Uterus (tissue), 4 donors: ENCODE measurements at places on chromosomes 11 and 22. TPM values are rescaled to one million over a fixed set of nuclear protein-coding genes. Genes with fewer than 3 reads are reported as not detected.

Gene HSPB2
- not detected for total RNA-seq

Gene FREY1
- not detected for total RNA-seq

DNA sequence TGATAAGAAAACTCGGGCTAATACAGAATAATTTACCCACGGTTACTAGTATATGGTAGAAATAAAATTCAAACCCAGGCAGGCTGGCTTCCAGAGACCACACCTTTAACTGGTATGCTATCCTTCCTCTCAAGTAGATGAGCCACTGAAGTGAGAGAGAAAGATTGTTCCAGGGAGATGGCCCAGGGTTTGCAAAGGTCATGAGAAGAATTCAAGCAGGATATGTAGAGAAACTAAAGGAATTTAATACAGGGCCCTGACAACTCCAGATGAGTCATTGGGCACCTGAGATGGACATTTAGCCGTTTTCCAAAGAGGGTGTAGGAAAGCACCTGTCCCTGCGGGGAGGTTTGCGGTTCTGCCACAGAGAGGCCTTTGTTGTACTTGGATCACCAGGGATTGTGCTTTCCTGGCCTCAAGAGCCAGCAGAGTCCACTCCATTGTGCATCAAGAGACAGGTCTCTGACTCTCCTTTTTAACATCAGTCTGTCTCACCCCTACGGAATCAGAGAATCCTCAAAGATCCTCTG, 152.7 kb upstream of the BLID start:
- no peaks in the 10 kb centered on the region for H3K27me3 ChIP-seq
- H3K27ac ChIP-seq = no peak overlapping the region
- no peaks in the 10 kb centered on the region for H3K4me1 ChIP-seq
- DNase-seq = no peak
- H3K36me3 ChIP-seq = no peaks in the 10 kb centered on the region

DNA sequence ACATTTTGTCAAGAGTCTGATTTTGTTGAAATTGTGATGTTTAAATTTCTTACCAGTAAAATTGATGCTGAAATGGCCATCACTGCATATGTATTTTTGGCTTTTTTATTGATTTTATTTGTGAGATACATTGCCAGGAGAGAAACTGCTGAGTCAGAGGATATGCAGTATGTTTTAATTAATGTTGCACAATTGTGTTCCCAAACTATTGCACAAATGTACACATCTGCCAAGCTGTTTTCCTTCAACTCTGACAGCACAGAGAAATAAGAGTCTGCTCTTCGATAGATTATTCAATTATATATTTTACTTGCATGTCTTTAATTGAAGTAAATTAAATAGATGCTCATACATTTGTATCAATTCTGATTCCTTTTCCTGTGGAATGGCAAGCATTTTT, 640.2 kb upstream of the LUZP2 start:
- H3K27me3 ChIP-seq = no peaks in the 10 kb centered on the region
- H3K36me3 ChIP-seq = no peaks in the 10 kb centered on the region
- no peak overlapping the region for H3K27ac ChIP-seq
- no peaks in the 10 kb centered on the region for H3K4me1 ChIP-seq

DNA sequence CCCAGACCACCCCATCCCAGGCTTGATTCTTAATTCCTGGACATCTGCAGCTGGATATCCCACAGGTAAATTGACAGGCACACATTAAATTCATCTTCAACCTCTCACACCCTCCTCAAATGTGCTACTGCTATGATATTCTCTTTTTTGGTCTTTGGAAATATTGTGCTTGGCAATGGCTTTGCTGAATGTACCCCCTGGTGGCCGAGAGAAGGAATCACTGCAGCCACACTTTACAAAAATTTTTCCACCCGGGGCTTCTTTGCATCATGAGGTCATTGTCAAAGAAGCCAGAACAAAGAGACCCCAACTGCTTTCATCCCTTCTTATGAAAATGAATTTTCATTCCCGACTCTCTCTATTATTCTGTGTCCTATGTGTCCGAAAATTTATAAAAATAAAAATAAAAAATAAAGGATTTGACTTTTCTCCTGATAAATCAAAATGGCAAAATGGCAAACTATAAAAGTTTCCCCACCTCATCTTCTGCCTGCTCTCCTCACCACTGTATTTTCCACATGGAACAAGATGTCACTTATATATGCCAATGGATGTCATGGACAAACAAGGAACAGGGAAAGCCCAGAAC, 15.0 kb upstream of the CYB5R2 start:
- H3K4me1 ChIP-seq = no peaks in the 10 kb centered on the region
- DNase-seq = no peak
- H3K36me3 ChIP-seq = no peaks in the 10 kb centered on the region
- no peak overlapping the region for H3K27ac ChIP-seq
- H3K4me3 ChIP-seq = no peak overlapping the region
- no peaks in the 10 kb centered on the region for H3K27me3 ChIP-seq

Gene MUC2
- 1.8 TPM for total RNA-seq

Gene SYT7
- 2.1 TPM for total RNA-seq

GRCh38 chr11:114317787-114318137, 21.6 kb downstream of the NNMT start:
- peak overlapping the region; percentile 73 for H3K27ac ChIP-seq
- no peaks in the 10 kb centered on the region for H3K27me3 ChIP-seq
- H3K4me1 ChIP-seq = no peaks in the 10 kb centered on the region

Gene MMP27
- not detected for total RNA-seq

DNA sequence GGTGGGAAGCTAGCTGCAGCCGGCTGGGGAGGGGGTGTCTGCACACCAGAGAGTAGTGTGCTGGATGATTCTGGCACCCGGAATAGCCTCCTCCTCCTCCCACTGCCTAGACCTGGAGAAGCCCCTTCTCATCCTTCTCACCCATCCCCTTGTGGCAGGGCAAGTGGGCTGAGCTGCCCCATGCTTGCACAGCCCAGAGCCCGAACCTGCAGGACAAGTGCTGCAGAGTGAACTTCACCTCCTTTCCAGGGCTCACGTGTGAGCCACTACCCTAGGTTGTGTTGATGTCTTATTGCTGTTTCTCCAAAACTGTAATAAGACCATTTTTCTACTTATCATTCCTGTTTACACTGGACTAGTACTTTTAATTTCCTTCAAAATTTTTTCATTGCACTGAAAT, 56.1 kb upstream of the GLYATL1B start:
- H3K27ac ChIP-seq = no peak overlapping the region
- no peak for DNase-seq
- H3K4me1 ChIP-seq = no peaks in the 10 kb centered on the region

- peak within 1 kb of the TSS; percentile 83 for H3K4me3 ChIP-seq
- DNase-seq = peak; percentile 81
- H3K4me1 ChIP-seq = no peaks in the 10 kb centered on the region
- no peaks in the 10 kb centered on the region for H3K27me3 ChIP-seq
- H3K36me3 ChIP-seq = no peaks in the 10 kb centered on the region
Measured at GRCh38 chr11:125164422-125165110, at the start of gene PKNOX2. PKNOX2 (plus strand) TSS chr11:125164751; CDS start chr11:125351306, 186,555 bp downstream.

- DNase-seq = no peak
- H3K27ac ChIP-seq = no peak overlapping the region
- no peaks in the 10 kb centered on the region for H3K36me3 ChIP-seq
- H3K4me1 ChIP-seq = no peaks in the 10 kb centered on the region
Measured at GRCh38 chr11:28504555-28505110, 396.4 kb downstream of the METTL15 start.

DNA sequence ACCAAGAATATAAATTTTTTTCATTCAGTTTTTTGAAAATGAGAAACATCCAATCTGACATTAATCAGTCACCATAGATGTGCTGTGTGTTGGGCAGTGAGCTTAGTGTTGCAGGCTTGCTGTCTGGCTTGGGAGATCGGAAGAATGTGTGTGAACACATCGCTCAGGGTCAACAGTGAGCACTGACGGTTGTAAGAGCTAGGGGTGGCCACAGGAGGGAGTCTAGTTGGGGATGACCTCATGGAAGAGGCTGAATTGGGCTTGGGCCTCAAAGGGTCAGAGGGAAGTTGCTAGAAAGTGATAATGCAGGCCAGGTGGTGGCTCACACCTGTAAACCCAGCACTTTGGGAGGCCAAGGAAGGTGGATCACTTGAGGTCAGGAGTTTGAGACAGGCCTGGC, 375.4 kb downstream of the DDX10 start:
- no peak overlapping the region for H3K27ac ChIP-seq
- H3K4me1 ChIP-seq = no peaks in the 10 kb centered on the region
- no peaks in the 10 kb centered on the region for H3K27me3 ChIP-seq
- H3K36me3 ChIP-seq = no peaks in the 10 kb centered on the region

DNA sequence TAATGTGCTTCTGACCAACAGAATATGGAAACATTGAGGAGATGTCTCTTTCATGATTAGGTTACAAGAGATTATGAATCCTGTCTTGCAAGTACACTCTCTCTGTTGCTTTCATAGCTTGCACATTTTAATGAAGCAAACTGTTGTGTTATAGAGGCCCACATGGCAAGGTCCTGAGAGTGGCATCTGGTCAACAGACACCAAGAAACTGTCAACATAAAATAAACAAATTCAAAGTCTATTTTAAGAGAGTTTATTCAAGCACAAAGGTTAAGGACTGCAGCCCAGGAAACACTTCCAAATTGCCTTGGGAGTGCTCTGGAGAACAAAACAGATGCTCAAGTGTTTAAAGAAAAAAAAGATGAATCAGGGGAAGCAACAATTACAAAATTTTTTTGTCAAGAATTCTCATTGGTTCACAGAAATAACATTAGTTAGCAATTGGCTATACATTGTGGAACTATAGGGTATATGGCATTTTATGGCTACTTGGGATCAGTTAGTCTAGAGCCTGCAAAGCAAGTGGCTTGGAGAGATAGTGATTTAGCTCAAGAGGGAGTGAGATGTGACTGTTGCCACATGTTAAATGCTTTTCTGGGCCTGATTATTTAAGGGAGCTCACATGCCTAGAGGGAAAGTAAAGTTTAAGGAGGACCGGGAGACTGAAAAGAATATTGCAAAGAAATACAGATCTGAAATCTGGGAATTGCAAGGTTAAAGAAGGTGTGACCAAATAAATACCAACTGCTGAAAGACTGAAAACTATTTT, 54.6 kb downstream of the CTSC start:
- no peaks in the 10 kb centered on the region for H3K36me3 ChIP-seq
- no peak overlapping the region for H3K4me3 ChIP-seq
- H3K27me3 ChIP-seq = no peaks in the 10 kb centered on the region
- H3K4me1 ChIP-seq = no peaks in the 10 kb centered on the region

Gene MYRF
- total RNA-seq = 106 TPM

- no peaks in the 10 kb centered on the region for H3K4me1 ChIP-seq
- no peak overlapping the region for H3K4me3 ChIP-seq
- no peaks in the 10 kb centered on the region for H3K36me3 ChIP-seq
- peak overlapping the region; percentile 54 for H3K27ac ChIP-seq
- H3K27me3 ChIP-seq = no peaks in the 10 kb centered on the region
Measured at GRCh38 chr11:67379061-67380058, 6.0 kb upstream of the CLCF1 start.

GRCh38 chr22:37906364-37907008, 389 bp downstream of the MICALL1 start:
- peak; percentile 55 for DNase-seq
- peak overlapping the region; percentile 94 for H3K27ac ChIP-seq
- H3K36me3 ChIP-seq = no peaks in the 10 kb centered on the region
- no peaks in the 10 kb centered on the region for H3K27me3 ChIP-seq

DNA sequence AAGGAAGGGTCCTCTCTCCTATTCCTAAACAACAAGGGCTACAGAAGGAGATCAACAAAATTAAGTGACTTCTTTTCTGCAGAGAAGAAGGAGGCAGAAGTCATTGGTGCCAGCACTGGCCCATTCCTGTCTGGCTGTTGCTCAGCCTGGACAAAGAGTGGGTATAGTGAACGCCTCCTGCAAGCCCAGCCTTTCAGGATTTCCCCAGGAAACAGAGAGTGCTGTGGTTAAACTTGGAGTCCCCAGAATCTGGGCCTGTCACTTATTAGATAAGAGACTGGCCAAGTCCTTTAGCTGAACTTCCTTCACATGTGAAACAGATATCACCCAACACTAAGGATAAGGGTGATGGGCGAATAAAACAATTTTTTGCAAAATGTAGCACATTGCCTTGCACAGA, 10.9 kb downstream of the TST start:
- no peak overlapping the region for H3K27ac ChIP-seq
- DNase-seq = no peak
- H3K4me1 ChIP-seq = no peaks in the 10 kb centered on the region

- H3K36me3 ChIP-seq = no peaks in the 10 kb centered on the region
- H3K27me3 ChIP-seq = no peaks in the 10 kb centered on the region
- DNase-seq = no peak
- no peaks in the 10 kb centered on the region for H3K4me1 ChIP-seq
- peak overlapping the region; percentile 39 for H3K27ac ChIP-seq
Measured at GRCh38 chr11:120168108-120168959, 30.4 kb upstream of the TRIM29 start.

DNA sequence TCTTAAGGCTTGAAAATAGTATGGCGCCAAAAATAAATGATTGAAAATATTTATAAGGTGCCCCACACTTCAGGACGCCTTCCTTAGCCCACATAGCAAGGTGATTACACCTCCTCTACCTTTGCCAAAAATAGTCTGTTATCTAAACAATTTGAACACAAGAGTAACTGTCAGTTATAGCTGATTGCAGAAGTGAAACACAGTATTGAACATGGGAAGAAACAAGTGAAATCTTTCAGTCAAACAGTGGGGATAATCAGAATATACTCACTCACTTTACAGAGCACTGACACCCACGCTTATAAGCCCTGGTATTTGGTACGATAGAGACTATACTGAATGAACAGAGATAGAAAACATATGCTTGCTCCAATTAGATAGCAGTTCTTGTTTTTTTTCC, 203.1 kb downstream of the RAB38 start:
- no peak overlapping the region for H3K4me3 ChIP-seq
- H3K27me3 ChIP-seq = no peaks in the 10 kb centered on the region
- H3K27ac ChIP-seq = no peak overlapping the region

DNA sequence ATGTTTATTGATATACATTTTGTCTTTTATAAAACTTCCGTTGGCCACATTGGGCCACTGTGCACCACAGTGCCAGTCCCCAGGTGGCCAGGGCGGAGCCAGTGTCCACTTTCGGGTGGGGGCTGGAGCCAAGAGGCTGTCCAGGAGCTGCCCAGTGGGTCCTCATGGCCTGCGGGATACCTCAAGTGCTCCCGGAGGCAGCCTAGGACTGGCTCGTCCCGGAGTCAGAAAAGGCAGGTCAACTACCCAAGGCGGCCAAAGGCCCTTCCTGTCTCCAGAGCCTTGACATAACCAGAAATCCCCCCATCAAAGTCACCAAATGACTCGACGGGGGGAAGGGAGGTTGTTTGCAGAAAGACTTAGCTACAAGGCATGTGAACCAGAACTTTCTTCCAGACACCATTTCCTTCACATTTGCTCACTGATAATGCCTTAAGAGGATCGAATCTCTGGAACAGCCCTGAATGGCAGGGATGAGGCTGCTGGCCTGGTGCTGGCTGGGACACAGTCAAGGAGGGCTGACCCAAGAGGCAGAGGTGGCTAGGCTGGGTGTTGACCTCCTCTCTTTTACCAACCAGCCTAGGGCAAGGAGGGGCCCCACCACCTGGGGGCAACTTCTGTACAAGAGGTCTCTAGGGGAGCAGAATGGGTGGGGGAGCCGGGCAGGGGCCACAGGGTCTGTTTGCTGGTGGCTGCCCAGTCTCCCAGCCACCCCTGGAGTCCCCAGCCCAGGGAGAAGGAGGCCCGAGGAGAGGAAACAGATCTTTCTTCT, 8.4 kb downstream of the MRGPRF start:
- no peak overlapping the region for H3K4me3 ChIP-seq
- H3K4me1 ChIP-seq = peaks cover 38% of the 10 kb centered on the region
- peak overlapping the region; percentile 84 for H3K27ac ChIP-seq
